ENCODE measurements at places on chromosomes 7 and 10.
A peak's percentile ranks its signal among the peaks of the same experiment; 100 is the strongest.

DNA sequence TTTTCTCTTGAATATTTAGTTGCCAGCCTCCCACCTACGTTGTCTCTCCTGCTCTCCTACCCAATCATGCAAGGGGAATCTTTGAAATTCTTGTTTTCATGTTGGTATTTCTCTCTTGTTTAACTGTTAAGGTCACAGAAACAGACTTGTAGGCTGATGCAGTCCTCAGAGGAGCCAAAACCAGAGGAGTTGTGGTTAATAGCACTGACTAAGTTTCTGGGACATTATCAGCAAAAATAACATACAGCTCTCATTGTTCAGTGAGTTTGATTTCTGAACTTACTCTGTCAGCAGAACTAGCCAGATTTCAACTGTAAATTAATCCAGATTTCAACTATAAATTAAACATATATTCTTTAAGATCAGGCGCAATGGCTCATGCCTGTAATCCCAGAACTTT, 11.1 kb upstream of the CUL1 start:
- H3K36me3 ChIP-seq, result no peaks in the 10 kb centered on the region
- H3K4me1 ChIP-seq, result no peaks in the 10 kb centered on the region
- DNase-seq, result no peak
- no peak overlapping the region for H3K4me3 ChIP-seq
- H3K27me3 ChIP-seq, result no peaks in the 10 kb centered on the region

DNA sequence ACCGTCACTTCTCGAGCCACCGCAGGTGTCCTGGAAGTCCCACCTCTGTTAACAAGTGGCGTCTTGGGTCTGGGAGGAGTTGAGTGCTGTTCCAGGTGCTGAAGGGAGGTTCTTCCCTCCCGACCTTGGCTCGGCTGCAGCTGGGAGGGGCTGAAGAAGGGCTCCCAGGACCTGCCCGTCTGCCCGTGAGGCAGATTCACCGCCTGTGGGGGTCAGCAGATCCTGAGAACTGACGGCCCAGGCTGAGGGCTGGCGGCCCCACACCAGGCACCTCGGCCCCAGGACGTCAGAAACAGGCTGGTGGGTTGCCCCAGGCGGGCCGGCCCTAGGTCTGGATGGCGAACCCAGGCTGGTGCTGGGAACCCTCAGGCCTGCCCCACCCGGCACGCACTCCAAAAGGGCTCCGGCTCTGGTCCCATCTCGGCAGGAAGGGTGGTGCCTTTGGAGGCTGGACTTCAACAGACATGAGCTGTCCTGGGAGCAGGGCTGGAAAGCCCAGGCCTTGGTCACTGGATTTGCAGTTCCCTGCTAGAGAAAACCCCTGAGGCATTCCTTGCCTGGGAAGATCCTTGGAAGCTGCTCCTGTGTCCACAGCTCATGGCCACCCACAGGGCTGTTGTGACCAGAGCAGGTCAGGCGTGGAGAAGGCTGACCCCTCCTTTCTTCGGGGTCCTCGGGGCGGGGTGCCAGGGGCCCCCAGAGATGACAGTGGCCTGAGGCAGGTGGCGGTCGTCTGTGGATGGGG, 42.6 kb upstream of the CFAP46 start:
- no peaks in the 10 kb centered on the region for H3K27me3 ChIP-seq
- no peaks in the 10 kb centered on the region for H3K36me3 ChIP-seq
- no peak overlapping the region for H3K27ac ChIP-seq
- DNase-seq, result no peak

DNA sequence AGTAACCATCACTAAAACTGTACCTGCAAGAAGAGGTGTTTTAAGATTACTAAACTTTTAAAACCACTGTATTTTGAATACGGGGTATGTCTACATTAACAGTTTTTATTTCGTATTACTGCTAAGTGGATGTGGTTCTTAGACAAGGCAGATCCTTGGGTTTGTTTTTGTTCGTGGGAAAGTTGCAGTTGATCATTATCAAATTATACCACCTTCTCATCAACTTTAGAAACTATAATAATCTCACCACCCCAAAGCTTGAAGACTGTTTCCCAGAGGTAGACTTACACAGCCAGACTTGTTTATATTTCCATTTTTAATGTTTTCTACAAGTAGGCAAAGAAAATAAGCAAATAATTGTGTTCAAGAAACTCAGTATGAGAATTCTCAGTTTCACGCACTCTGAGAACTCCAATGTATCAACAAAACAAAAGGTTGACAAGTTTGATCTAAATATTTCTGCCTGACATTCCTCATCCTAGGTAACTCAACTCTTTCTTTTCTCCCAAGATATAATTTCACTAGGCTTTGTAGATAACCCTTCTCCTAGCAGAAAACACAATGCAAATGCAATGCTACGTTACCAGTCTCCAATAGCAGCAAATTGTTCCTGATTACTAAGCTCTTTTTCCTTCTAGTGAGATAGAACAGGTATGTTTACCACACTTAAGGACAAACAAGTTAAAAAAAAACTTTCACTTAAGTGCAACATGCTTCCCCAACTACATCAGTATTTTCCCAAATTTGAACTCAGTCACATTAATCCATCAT, 36.0 kb downstream of the IGF2BP3 start:
- DNase-seq, result no peak
- no peak overlapping the region for H3K27ac ChIP-seq
- H3K4me1 ChIP-seq, result peaks cover 7% of the 10 kb centered on the region

GRCh38 chr7:129947701-129948100, 5.1 kb downstream of the UBE2H start:
- peaks cover 21% of the 10 kb centered on the region for H3K36me3 ChIP-seq
- no peaks in the 10 kb centered on the region for H3K27me3 ChIP-seq
- H3K4me3 ChIP-seq, result no peak overlapping the region
- peak; percentile 44 for DNase-seq
- peaks cover 10% of the 10 kb centered on the region for H3K4me1 ChIP-seq

GRCh38 chr7:132607656-132608055, 31.4 kb upstream of the PLXNA4 start:
- no peak for DNase-seq
- no peaks in the 10 kb centered on the region for H3K36me3 ChIP-seq
- H3K4me3 ChIP-seq, result no peak overlapping the region
- H3K27ac ChIP-seq, result no peak overlapping the region

GRCh38 chr10:5663692-5664427, 2.5 kb downstream of the ASB13 start:
- H3K27ac ChIP-seq, result no peak overlapping the region
- DNase-seq, result no peak
- H3K4me3 ChIP-seq, result no peak overlapping the region
- H3K4me1 ChIP-seq, result peaks cover 19% of the 10 kb centered on the region
- no peaks in the 10 kb centered on the region for H3K36me3 ChIP-seq
- no peaks in the 10 kb centered on the region for H3K27me3 ChIP-seq

DNA sequence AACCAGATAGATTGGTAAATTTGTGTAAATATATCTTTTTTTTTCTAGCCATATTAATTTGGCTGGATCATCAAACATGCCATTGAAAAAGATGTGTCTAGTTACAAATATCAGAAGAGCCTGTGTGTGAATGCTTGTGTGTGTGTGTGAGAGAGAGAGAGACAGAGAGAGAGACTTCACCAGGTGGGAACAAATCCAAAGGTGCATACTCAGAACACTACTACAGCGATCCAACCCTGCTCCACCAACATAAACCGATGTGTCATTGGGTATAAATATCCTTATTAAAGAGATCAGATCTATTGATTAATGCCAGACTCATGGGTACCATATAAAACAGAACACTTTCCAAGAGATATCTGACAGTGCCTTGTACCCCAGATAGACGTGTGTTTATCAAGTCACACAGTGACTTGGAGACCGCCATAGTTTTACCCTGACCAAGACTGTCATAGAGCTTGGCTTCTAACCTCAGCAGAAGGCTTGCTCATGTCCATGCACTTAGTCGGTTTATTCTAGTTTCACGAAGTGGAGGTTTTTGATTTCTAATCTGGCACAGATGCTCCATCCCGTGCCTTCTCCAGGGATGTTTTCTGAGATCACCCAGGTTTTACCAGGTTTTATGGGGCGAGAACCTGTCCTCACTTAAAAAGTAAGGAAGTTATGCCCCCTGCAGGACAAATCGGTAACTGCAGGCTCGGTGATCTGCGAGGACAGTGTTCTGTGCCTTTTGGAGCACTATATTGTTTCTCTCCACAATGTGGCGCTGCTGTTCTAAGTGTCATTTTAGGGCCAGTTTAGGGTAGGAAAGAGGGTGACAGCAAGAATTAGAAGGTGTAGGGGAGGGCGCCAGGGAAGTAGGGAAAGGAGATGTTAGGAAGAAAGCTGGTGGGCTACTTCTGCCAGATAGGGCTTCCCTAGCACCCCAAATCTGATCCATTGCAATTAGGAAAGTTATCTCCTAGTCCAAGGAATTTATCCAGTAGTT, 29.3 kb upstream of the WNT8B start:
- no peak overlapping the region for H3K27ac ChIP-seq
- H3K4me3 ChIP-seq, result no peak overlapping the region
- H3K4me1 ChIP-seq, result no peaks in the 10 kb centered on the region
- no peaks in the 10 kb centered on the region for H3K36me3 ChIP-seq
- peaks cover under 1% of the 10 kb centered on the region for H3K27me3 ChIP-seq
- peak; percentile 88 for DNase-seq

- no peaks in the 10 kb centered on the region for H3K36me3 ChIP-seq
- no peak for DNase-seq
- no peak overlapping the region for H3K4me3 ChIP-seq
- H3K27ac ChIP-seq, result no peak overlapping the region
- H3K4me1 ChIP-seq, result peaks cover 1% of the 10 kb centered on the region
These were observed 24.6 kb downstream of the RAMP3 start for GRCh38 chr7:45181991-45182855.

DNA sequence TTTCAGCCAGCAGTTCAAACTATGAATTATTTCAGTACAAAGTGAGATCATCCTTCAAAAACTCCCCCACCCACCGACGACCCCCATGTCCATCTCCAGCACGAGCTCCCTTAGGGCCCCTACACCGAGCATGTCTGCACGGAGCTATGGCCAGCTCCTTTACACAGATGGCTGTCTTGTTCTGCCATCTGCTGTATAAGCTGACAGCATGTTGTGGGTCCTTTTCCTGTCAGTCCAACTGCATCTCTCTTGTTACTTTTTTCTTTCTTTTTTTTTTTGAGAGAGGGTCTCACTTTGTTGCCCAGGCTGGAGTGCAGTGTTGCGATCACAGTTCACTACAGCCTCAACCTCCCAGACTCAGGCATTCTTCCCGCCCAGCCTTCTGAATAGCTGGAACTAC, 21.6 kb downstream of the NPC1L1 start:
- H3K4me1 ChIP-seq, result no peaks in the 10 kb centered on the region
- no peak overlapping the region for H3K27ac ChIP-seq
- no peak overlapping the region for H3K4me3 ChIP-seq
- DNase-seq, result no peak
- H3K27me3 ChIP-seq, result peaks cover 34% of the 10 kb centered on the region

- no peak for DNase-seq
- no peaks in the 10 kb centered on the region for H3K4me1 ChIP-seq
These were observed 219.6 kb downstream of the DOCK4 start for GRCh38 chr7:111986601-111987000.

GRCh38 chr7:112254156-112254555, 47.7 kb downstream of the ZNF277 start:
- H3K4me3 ChIP-seq, result no peak overlapping the region
- peaks cover 3% of the 10 kb centered on the region for H3K4me1 ChIP-seq
- H3K36me3 ChIP-seq, result no peaks in the 10 kb centered on the region
- no peak for DNase-seq

- peak; percentile 31 for DNase-seq
- no peaks in the 10 kb centered on the region for H3K36me3 ChIP-seq
These were observed 701.6 kb upstream of the ANKRD30A start for GRCh38 chr10:36423821-36424248.

- H3K27ac ChIP-seq, result no peak overlapping the region
- DNase-seq, result no peak
- peaks cover 19% of the 10 kb centered on the region for H3K36me3 ChIP-seq
- no peak overlapping the region for H3K4me3 ChIP-seq
These were observed 266.1 kb downstream of the GLI3 start for GRCh38 chr7:41970941-41971340.

DNA sequence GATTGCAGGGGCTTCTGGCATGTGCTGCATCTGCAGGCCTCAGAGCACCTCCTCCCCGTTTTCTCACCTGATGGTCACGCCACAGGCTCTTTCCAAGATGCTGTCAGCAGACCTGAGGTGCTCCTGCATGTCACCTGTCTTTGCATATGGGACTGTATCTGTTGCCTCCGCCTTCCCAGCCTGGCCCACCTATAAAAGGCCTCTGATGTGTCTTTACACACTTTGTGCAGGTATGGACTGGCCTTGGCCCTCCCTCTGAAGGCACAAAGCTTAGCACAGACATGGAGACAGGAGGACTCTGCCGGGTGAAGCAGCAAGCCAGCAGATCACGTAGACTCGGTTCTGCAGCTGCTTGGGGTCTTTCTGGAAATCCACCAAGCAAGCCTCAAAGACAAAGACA, 220.9 kb upstream of the PPP2R2D start:
- no peaks in the 10 kb centered on the region for H3K36me3 ChIP-seq
- H3K27ac ChIP-seq, result no peak overlapping the region
- no peaks in the 10 kb centered on the region for H3K27me3 ChIP-seq

GRCh38 chr10:119505131-119505551, 37.4 kb downstream of the RGS10 start:
- DNase-seq, result no peak
- no peaks in the 10 kb centered on the region for H3K4me1 ChIP-seq
- no peak overlapping the region for H3K4me3 ChIP-seq
- H3K27ac ChIP-seq, result no peak overlapping the region

GRCh38 chr7:66629222-66630062, 761 bp downstream of the KCTD7 start:
- H3K4me1 ChIP-seq, result peaks cover 14% of the 10 kb centered on the region
- no peaks in the 10 kb centered on the region for H3K27me3 ChIP-seq
- no peak overlapping the region for H3K27ac ChIP-seq
- peaks cover 17% of the 10 kb centered on the region for H3K36me3 ChIP-seq

DNA sequence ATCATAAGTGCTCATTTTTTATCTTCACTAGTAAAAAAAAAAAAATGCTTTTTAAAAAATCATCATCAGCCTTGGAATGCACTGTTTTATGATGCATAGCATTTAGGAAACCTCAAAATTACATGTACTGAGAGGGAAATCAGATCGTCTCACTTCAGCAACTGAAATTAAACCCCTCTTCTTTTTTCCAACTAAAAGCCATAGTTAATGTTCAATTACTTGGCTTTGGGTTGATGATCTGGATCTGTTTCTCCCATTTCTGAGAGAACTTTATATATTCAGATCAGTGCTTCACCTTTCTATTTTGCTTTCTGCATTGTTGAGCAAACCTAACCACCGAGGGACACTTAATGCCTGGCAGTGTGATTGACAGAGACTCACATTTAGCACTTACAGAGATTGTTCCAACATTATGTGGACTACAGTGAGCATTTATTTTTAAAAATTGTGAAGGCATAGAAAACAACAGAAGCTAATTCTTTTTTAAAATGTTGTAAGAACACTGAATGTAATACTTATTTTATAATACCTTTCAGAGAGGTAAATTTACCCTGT, 678.4 kb downstream of the PHTF2 start:
- H3K36me3 ChIP-seq, result no peaks in the 10 kb centered on the region
- no peak overlapping the region for H3K4me3 ChIP-seq
- H3K27ac ChIP-seq, result no peak overlapping the region
- no peaks in the 10 kb centered on the region for H3K27me3 ChIP-seq
